GM13976 (cell line): ENCODE measurements at places on chromosomes 4 and X.

DNA sequence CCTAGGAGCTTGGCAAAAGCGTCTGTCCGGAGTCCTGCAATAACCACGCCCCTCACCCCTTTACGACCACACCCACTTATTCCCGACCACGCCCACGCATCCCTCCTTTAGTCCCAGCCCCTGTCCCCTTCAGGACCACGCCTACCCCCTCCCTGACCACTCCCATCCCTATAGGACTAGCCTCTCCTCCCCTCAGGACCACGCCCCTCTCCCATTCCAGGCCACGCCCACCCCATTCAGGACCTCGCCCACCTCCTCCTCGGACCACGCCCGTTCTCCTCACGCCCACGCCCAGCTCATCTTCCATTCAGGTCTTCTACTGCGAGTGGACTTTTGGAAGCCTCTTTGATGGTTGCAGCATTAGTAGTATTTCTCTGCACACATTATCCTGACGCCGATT, 131.2 kb upstream of the STX18 start:
- DNase-seq: no peak

GRCh38 chr4:41396214-41396613, 139.5 kb downstream of the UCHL1 start:
- no peak for DNase-seq

DNA sequence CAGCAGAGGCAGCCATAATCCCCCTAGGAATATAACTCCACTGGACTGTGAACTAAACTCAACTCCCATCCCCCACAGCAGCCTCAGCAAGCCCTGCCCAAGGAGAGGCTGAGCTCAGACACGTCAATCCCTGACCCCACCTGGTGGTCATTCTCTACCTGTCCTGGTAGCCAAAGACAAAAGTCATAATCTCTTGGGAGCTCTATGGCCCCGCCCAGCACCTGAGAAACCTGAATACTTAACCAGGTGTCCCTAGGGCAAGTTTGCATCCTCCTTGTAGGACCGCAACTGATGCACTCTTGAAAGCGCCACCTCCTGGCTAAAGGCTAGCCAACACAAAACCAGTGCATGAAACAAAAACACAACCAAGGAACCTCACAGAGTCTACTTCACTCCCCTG, 18.4 kb downstream of the CT47B1 start:
- no peak for DNase-seq

DNA sequence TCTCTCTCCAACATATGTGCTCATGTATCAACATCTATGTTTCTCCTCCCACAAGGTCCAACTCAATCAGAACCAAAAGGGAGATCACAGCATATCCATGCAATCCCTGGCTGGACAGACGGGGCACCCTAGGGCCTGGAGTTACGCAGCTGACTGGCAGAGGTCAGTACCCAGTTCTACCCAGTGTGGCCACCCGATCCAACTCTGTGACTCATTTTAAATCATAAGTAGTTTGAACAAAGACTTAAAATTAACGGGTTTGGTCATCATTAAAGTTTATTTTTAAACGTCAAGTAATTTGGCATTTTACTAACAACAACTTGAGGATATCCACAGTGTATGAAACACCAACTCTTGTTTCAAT, 59.5 kb downstream of the APBB2 start:
- no peak for DNase-seq

DNA sequence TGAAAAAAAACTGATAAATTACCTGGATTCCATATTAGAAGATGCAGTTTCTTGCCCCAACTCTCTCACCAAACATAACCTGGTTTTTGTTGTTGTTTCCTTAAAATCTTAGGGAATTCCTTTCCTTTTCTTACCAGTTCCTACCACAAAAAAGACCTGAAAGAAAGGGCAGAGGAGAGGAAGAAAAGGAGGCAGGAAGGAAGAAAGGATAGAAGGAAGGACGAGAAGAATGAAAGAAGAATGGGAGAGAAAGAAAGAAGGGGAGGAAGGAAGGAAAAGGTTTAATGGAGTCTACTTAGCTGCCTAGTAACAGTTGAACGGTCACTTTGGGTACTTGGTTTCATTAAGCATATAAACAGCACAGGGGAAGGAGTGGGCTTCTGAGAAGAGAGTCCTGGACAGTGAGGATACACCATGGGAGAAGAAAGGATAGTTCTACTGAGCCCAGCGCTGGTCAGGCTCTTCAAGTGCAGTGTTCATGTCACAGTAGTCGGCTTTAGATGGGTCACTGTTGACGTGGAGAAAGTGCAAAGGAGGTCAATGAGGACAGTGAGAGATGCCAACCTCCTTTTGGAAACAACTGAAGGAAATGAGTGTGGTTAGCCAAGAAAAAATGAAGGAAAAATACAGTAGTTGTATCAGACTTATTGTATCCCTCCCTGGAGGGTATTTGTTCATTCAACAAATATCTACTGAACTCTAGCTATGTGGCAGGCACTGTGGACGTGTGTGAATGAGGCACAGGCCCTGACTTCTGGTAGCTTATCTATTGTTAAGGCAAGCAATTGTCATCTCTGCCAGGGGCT, 1.1 kb upstream of the CHIC2 start:
- no peak for DNase-seq

- no peak for DNase-seq
These were observed 47.5 kb upstream of the KLHL13 start for GRCh38 chrX:118164138-118164537.

GRCh38 chr4:56698329-56698728, 17.2 kb upstream of the HOPX start:
- no peak for DNase-seq

DNA sequence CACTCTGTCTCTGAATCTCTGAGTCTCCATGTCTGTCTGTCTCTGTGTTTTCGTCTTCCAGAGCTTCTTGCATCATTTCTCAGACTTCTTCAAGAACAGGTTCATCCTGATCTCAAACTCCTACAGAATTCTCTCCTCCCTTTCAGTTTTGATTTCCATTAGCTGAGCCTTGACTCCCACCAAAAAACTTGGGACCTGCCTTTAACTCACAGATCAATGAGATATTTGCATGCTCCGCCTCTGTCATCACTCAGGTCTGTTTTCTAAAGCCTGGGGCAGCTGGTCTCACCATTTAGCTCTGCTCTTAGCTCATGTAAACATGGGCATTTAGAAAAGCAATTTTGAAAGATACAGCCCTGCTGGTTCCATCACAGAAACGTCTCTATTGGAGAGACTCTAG, 8.6 kb downstream of the DAPP1 start:
- no peak for DNase-seq

- no peak for DNase-seq
These were observed 91.3 kb upstream of the GALNTL6 start for GRCh38 chr4:171721937-171722336.

DNA sequence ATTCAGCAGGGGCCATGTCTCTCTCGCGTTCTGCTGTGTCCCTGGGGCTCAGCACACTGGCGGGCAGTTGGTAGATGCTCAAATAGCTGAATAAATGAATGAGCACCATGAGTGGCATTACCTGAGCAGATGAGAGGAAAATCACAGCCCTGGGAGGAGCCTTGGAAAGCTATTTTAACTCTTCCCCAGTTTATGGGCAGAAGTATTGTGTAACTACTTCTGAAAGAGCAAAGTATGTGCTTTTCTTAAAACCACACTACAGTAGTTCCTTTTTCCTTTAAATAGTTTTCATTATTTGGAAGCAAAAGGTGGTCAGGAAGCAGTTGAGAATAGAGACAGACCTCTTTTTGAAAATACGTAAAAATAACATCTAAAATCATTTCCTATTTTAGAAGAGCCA, 3.0 kb upstream of the PLAC1 start:
- DNase-seq: no peak

GRCh38 chrX:101176439-101176838, 43.1 kb upstream of the DRP2 start:
- no peak for DNase-seq

DNA sequence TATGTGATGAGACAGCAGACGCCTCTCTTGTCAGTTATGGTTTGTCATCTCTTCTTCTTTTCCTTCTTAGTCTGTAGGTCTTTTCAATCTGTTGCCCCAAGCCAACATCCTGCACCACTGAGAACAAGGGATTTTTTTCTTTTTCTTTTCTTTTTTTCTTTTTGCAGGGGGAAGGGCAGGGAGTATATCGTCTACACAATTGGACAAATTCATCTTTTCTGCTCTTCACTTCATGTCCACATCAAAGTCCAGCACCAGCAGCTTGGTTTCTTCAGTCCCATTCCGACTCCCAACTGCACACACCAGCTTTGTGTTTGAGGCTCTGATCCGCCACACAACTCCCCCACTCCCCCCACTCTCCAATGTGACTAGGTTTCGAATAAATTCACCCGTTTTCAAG, 213.2 kb downstream of the FBXW7 start:
- DNase-seq: no peak

- no peak for DNase-seq
These were observed at the start of gene CC2D2A for GRCh38 chr4:15469402-15470127. Gene CC2D2A, plus strand, starts transcription at chr4:15469882. Its CDS starts 6,051 bp downstream, at chr4:15475933.

DNA sequence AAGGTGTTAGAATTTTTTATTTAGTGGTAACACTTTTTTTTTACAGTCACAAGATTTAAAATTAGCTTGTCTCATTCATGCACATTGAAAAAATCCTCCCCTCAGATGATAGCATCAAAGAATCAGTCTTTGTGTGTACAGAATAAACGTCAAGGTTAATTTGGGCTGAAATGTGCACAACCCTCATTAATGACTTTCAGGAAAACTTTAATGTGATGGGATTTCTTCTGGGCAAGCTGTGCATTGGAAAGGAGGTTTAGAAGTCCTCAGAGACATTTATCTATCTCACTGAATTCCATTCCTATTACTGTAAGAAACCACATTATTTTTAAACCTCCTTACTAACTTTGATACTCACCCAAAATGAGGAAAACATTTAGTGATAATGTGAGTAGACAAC, 88.2 kb upstream of the TECRL start:
- no peak for DNase-seq

GRCh38 chr4:99885063-99885664, 9.1 kb downstream of the LAMTOR3 start:
- peak; percentile 25 for DNase-seq

GRCh38 chrX:7179446-7179845, 31.5 kb upstream of the PUDP start:
- no peak for DNase-seq

DNA sequence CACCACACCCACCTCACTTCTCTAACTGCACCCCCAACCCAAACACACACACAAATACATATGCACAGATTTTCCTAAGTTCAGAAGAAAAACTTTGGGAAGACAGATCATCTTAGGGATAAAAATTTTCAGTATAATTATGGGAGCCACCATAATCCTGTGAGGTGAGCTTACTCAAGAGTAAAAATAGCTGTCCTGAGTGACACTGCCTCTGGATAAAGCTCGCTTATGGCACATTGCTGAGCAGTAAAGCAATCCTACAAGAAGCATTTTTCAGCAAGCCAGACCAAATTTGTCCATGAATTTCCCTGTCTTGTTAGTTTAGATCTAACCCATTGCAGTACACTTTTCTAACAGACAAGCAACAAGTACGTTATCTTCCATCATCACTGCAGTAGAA, 83.8 kb downstream of the INPP4B start:
- no peak for DNase-seq

GRCh38 chr4:101938836-101939235, 148.3 kb downstream of the BANK1 start:
- DNase-seq: no peak
